ENCODE measurements at places on chromosomes 16 and 17. TPM values are rescaled to one million over a fixed set of nuclear protein-coding genes. Genes with fewer than 3 reads are reported as not detected.
A peak's percentile ranks its signal among the peaks of the same experiment; 100 is the strongest.

CASKIN2 gene
- total RNA-seq, result 26.3 TPM

DNA sequence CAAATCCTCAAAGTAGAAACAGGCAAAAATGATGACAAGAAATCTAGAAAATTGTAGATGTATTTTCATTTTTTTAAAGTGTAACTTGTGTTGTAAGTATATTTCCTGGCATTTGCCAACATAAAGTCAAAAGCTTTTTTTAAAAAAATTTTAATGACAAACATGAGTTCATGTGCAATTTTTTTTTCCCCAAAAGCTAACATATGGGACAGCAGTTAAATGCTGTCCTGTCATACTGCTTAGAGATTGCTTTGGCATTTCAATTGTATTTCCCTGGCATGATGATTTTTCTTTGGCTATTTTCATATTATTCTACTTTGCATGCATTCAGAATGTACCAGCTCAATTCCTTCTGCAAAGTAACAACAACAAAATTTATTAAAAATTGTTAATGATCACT lies 24.5 kb upstream of the CPPED1 start:
- peaks cover 2% of the 10 kb centered on the region for H3K27me3 ChIP-seq
- H3K27ac ChIP-seq, result no peak overlapping the region
- no peaks in the 10 kb centered on the region for H3K4me1 ChIP-seq
- no peaks in the 10 kb centered on the region for H3K36me3 ChIP-seq
- no peak overlapping the region for H3K4me3 ChIP-seq
- DNase-seq, result no peak

- DNase-seq, result no peak
- H3K4me3 ChIP-seq, result no peak overlapping the region
- no peaks in the 10 kb centered on the region for H3K4me1 ChIP-seq
- H3K27ac ChIP-seq, result no peak overlapping the region
- peaks cover 47% of the 10 kb centered on the region for H3K36me3 ChIP-seq
- no peaks in the 10 kb centered on the region for H3K27me3 ChIP-seq
Measured at GRCh38 chr17:67171560-67171959, 73.4 kb downstream of the HELZ start.

- H3K36me3 ChIP-seq, result no peaks in the 10 kb centered on the region
- H3K27ac ChIP-seq, result no peak overlapping the region
- peaks cover 2% of the 10 kb centered on the region for H3K4me1 ChIP-seq
- H3K27me3 ChIP-seq, result peaks cover 7% of the 10 kb centered on the region
- H3K4me3 ChIP-seq, result no peak overlapping the region
- DNase-seq, result no peak
Measured at GRCh38 chr17:32623196-32623595, 136.4 kb downstream of the CDK5R1 start.

- peak; percentile 55 for DNase-seq
- H3K27ac ChIP-seq, result no peak overlapping the region
- H3K4me1 ChIP-seq, result peaks cover 5% of the 10 kb centered on the region
- H3K27me3 ChIP-seq, result peaks cover 4% of the 10 kb centered on the region
- no peaks in the 10 kb centered on the region for H3K36me3 ChIP-seq
- peak overlapping the region; percentile 53 for H3K4me3 ChIP-seq
Measured at GRCh38 chr17:35460354-35460851, 11.8 kb upstream of the SLFN13 start.

Measured in psoas muscle (tissue), 8 donors.